Activated CD4-positive, alpha-beta T cell treated with anti-CD3 and anti-CD28 coated beads, Interleukin-2, amount 10 ng/mL, durations not matched to agents 24 days and 14 days (primary cell): ENCODE measurements at places on chromosomes 4 and X. TPM values are rescaled to one million over a fixed set of nuclear protein-coding genes. Genes with fewer than 3 reads are reported as not detected.

The XG gene
- total RNA-seq, result not detected in 2 replicates

The SEC31A gene
- 122 and 125 TPM in 2 replicates for total RNA-seq

The PFKFB1 gene
- 0.47 and 0.58 TPM in 2 replicates for total RNA-seq

The MAGEB17 gene
- not detected in 2 replicates for total RNA-seq

The CTAG1A gene
- total RNA-seq, result not detected in 2 replicates

The LINC00632 gene
- 5.1 and 5.8 TPM in 2 replicates for total RNA-seq

The GDPD2 gene
- total RNA-seq, result 0.12 and 0.19 TPM in 2 replicates

The FAAH2 gene
- 4.0 and 5.0 TPM in 2 replicates for total RNA-seq

The TGIF2LX gene
- total RNA-seq, result not detected in 2 replicates

The VEGFC gene
- not detected in 2 replicates for total RNA-seq

The GC gene
- not detected in 2 replicates for total RNA-seq

The ARHGAP36 gene
- total RNA-seq, result not detected in 2 replicates

The EFHC2 gene
- total RNA-seq, result not detected in 2 replicates

The SAGE1 gene
- total RNA-seq, result not detected in 2 replicates
